ENCODE measurements at places on chromosomes 3 and 15. TPM values are rescaled to one million over a fixed set of nuclear protein-coding genes. Genes with fewer than 3 reads are reported as not detected.

The ASB14 gene
- not detected for total RNA-seq

The IL17RE gene
- total RNA-seq = 13.8 TPM

DNA sequence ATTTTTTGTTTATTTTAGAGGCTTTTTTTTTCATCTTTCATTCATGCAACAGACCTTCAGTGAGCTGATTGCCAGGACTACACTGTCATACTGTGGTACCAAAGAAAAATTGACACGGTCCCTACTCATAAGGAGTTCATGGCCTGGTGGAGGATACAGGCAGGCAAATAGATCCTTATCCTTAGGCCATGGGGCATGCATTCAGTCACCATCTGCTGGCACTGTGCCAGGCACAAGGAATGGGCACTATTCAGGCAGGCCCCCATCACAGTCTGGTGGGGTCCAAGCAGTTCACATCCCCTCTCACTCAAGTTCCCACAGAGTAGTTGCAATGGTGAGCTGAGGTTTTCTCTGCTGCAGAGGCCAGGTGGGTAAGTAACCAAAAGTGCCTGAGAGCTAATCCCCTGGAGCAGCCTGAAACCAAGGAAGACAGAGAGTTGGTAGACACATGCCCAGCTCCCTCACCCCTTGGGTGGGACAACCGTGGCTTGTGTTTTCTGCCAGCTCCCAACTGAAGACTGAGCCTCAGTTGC is 17.3 kb downstream of the CISH start:
- no peak for DNase-seq

The AQP9 gene
- 30.7 TPM for total RNA-seq

The CYP8B1 gene
- 0.36 TPM for total RNA-seq

Data from omental fat pad (tissue), 4 donors.